ENCODE measurements at places on chromosomes 7 and 10. TPM values are rescaled to one million over a fixed set of nuclear protein-coding genes. Genes with fewer than 3 reads are reported as not detected.

The ACHE gene
- total RNA-seq: 1.2 TPM

The PDSS1 gene
- 4.9 TPM for total RNA-seq

The KCP gene
- not detected for total RNA-seq

The INSYN2A gene
- not detected for total RNA-seq

The BRAF gene
- 13.0 TPM for total RNA-seq

The FAM25A gene
- total RNA-seq: not detected

The WASL gene
- total RNA-seq: 10.5 TPM

The TLX1 gene
- not detected for total RNA-seq

The PCLO gene
- total RNA-seq: 3.0 TPM

The GOLGA7B gene
- total RNA-seq: 0.13 TPM

The DTX2 gene
- total RNA-seq: 4.1 TPM

The ADCY1 gene
- total RNA-seq: 0.51 TPM

The CPN1 gene
- total RNA-seq: not detected

The MKLN1 gene
- 13.2 TPM for total RNA-seq

The PRLHR gene
- not detected for total RNA-seq

The BTBD16 gene
- total RNA-seq: not detected

The SH2D4B gene
- total RNA-seq: under 0.01 TPM

The PLEKHS1 gene
- total RNA-seq: not detected

The HOXA6 gene
- total RNA-seq: 1.9 TPM

The KLF14 gene
- not detected for total RNA-seq

The LLCFC1 gene
- total RNA-seq: not detected

The GIMAP1 gene
- total RNA-seq: 24.5 TPM

The ABCA13 gene
- total RNA-seq: not detected

The IDI2 gene
- total RNA-seq: not detected

The CLDN4 gene
- 0.25 TPM for total RNA-seq

Data from dermis microvascular lymphatic vessel endothelial cell (primary cell).